ENCODE measurements at places on chromosomes 1 and 21. TPM values are rescaled to one million over a fixed set of nuclear protein-coding genes. Genes with fewer than 3 reads are reported as not detected.

GRCh38 chr1:233518344-233518743 lies 95.6 kb upstream of the KCNK1 start:
- no peak for DNase-seq

- DNase-seq = no peak
Observed at GRCh38 chr1:52532247-52532646, 20.6 kb downstream of the TUT4 start.

GPR25 gene
- total RNA-seq = not detected

DNA sequence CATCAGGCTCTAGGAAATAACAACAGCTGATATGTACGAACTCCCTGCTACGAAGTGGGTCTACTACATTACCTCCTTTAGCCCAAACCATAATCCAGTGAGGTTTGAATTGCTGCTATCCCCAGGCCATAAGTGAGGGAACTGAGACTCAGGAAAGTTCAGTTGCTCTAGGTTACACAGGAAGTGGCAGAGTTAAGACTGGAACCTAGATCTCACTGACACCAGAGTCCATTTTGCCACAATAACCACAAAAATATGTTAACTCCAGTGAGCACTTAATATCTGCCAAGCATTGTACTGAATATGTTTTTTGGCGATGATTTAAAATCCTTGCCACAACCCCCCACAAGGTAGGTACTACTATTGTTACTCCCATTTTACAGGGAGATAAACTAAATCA lies 8.9 kb upstream of the TADA1 start:
- DNase-seq = no peak

- no peak for DNase-seq
Observed at GRCh38 chr1:56057466-56058405, 521.6 kb downstream of the PLPP3 start.

SH2D1B gene
- total RNA-seq = not detected

PGLYRP4 gene
- not detected for total RNA-seq

DNA sequence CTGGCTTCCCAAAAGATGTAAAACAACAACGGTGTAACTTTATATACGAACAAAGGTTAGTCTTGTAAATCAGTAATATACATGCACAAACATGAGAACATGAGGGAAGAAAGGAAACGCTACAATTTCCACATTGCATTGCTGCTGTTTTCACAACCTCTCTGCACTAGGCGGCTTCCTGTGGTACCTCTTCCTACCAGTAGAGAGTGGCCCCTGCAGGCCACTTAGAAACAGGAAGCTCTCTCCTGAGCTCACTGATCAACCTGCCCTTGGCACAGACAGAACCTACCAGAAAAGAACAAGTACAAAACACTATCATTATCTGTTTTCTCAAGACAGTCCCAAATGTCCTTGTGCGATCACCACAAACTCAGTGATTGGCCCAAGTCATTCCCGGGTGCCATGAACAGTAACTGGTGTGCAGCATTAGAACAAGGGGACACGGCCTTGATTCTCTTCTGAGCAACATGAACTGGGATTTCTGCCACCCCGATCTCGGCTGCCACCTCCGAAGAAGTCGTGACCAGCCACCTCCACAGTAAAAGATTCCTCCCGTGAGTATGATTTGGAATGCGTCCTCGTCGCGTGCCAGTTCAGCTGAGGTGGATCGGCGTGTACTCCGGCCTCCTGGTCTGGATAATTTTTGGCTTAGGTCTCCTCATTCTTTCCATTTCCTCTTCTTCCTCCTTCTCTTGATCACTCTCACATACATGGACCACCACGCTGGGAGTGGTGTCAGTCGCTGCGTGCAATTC lies 5.7 kb upstream of the KCNE1 start:
- no peak for DNase-seq

CDK11B gene
- 9.0 TPM for total RNA-seq

CDA gene
- not detected for total RNA-seq

ZNF593OS gene
- total RNA-seq = not detected

- DNase-seq = no peak
Observed at GRCh38 chr1:41891199-41891896, 27.4 kb downstream of the HIVEP3 start.

SLC45A1 gene
- 8.6 TPM for total RNA-seq

GRCh38 chr1:154802982-154803920 lies 66.8 kb downstream of the KCNN3 start:
- DNase-seq = no peak

RGS18 gene
- 0.41 TPM for total RNA-seq

GRCh38 chr1:41466146-41466545 lies 18.3 kb downstream of the EDN2 start:
- DNase-seq = no peak

C8A gene
- not detected for total RNA-seq

FAM72D gene
- 0.41 TPM for total RNA-seq

DNA sequence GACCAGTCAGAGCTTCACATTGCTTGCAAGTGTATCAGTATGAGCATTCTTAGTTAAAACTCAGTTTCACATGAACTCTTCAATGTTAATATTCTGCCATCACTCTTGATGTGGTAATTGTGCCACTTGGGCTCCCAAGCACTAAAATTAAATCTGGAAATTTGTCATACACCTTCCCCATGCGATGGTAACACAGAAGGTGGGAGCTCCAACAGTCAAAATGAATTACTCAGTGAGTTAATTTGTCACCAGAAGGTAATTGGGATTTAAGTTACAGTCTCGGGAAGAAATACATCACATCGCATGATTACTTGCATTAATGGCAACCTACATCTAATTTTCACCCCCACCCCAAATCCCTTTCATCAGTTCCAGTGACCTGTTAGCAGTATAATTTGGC lies 376.5 kb upstream of the DAB1 start:
- DNase-seq = no peak

- DNase-seq = no peak
Observed at GRCh38 chr1:48644905-48645605, 131.6 kb downstream of the BEND5 start.

DNA sequence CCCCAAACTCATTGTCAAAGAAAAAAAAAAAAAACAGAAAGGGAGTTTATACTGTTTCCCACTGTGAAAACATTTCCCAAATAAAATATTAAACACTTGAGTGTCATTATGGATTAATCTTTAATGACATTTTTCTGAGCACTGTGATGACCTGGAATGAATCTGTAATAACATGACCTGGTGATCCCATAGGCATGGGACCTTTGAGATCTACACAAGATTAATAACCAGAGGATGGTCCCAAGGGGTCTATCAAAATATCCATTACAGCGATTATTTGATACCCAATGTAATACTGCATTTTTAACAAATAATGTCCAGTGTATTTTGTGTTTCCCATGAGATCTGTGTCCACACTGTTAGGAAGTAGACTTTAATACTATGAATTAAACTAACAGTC lies 32.4 kb upstream of the NCAM2 start:
- DNase-seq = no peak

DNA sequence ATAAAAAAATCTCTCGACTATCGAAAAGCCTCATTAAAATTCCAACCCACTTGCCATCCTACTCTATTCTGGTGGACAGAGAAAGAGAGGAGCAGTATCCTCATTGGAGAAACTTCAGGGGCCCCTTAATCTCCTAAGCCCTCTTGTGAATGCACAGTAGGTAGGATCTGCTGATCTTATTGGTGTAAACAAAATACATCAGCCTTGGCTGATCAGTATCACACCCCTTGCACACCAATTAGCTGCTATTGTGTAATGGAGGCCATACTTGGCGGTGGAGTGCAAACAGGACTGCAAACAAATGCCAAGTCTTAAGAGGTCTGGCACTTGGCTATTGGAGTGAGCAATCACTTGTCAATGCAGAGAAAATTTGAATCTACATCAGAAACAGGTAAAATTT lies 15.7 kb downstream of the VCAM1 start:
- DNase-seq = no peak

DNA sequence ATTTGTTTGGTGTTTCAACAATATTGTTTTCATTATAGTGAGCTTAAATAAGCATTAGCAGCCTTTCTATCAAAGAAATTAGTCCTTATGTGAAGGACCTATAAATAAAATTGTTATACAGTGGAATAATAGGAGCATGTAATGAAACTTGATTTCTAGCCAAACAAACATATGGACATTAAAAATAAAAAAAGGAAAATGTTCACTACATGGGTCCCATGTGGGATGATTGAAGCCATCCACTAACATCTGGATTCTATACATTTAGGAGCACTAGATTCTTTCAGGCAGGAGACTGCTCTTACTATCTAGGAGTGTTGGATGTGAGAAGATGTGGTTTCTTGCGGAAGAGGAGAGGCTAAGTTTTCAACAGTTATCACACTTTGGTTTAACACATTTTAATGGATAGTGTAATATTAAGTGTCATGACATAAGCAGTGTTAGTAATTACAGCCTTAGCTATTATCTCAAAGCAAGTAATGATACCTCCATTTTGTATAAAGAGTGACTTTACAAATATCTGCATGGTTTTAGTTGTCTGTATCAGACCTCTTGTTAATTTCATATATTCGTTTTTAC lies 62.3 kb downstream of the LYPLAL1 start:
- DNase-seq = no peak

C1orf74 gene
- 3.3 TPM for total RNA-seq

Data from frontal cortex (tissue), 4 donors.